ENCODE measurements at places on chromosomes 12 and 14.

DNA sequence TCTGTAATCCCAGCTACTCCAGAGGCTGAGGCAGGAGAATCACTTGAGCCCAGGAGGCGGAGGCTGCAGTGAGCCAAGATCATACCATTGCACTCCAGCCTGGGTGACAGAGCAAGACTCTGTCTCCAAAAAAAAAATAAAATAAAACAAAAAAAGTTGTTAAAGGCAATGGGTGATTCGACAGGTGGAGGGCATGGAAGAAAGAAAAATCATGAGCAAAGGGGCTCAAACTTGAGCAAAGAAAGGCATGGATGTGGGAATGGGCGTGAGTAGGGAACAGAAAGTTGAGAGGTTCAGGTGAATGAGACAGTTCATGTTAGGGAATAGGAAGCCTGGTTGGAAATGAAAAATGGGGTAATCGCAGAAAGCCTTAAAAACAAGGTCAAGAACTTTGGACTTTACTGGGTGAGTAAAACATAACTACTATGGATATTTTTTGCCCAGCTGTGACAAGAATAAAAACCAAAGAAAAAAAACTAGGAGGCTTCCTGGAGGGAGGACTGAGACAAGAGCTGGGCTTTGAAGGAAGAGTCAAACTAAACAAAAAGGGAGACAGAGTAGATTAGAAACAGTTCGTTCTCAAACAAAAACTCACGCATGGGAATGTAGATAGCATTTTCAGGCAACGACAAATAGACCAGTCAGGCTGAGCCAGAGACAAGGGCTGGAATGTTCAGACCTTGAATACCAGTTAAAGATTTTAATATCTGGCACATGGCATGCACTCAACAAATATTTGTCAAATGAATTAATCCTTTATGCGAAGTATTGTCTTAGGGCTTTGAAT, 18.8 kb downstream of the PYM1 start:
- no peak for DNase-seq

- DNase-seq = no peak
These were observed 2.8 kb upstream of the AAAS start for GRCh38 chr12:53324113-53324778.

GRCh38 chr14:35435177-35435576, 30.6 kb upstream of the NFKBIA start:
- no peak for DNase-seq

DNA sequence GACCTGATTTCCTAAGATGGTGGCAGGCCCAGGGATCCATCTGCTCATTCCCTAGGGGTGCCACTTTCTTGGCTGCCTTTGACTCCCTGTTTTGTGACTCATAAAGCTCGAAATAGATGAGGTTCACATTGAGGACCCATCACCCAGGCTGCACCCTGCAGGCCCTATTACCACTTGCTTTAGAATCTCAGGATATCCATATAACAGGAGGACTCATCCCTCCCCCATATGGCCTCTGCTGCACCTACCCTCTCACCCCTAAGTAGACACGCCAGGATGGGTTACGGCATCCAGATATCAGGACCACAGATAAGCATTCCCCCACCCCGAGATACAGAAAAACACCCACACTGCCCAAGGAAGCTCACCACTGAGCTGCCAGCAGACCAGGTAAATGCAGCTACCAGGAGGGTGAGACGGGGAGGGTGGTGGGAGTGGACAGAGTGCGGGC, 155.7 kb downstream of the DPF3 start:
- DNase-seq = no peak

GRCh38 chr14:99262977-99263448, 9.0 kb downstream of the BCL11B start:
- DNase-seq = no peak

DNA sequence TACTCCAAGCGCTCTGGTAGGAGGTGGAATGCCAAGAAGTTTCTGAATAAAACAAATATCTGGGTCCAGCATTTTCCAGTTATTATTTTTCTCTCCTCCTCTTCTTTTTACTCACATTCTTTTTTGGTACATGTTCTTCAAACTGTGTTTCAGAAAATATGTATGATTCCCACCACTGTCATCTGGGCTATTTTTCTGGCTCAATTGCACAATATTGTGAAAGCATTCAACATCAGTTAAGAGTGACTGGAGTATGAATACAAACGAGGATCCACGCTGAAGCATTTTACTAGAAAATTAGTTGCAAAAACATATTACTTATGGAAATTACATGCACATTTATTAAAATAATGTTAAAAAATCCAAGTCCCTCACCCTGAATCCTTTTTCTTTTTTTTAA, 61.5 kb downstream of the KCNMB4 start:
- no peak for DNase-seq

DNA sequence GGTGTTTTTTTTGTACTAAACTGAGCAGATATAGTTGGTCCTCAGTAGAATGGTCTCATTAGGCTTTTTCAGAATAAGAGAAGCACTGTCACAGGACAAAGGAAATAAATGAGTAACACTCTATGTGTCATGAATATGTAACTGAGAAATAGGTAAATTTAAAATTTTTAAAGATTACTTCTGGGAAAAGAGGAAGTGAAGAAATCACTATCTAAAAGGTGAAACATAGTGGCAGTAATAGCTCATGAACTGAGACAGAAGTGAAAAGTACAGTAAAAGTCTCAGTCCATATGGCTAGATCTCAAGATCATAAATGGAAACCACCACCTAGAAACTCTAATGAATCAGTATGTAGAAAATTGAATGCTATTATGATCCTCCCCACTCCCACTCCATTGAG, 89.3 kb upstream of the TTC7B start:
- no peak for DNase-seq

- no peak for DNase-seq
These were observed 48.5 kb downstream of the SAV1 start for GRCh38 chr14:50619569-50620141.
